ENCODE measurements at places on chromosomes 5 and 9.

DNA sequence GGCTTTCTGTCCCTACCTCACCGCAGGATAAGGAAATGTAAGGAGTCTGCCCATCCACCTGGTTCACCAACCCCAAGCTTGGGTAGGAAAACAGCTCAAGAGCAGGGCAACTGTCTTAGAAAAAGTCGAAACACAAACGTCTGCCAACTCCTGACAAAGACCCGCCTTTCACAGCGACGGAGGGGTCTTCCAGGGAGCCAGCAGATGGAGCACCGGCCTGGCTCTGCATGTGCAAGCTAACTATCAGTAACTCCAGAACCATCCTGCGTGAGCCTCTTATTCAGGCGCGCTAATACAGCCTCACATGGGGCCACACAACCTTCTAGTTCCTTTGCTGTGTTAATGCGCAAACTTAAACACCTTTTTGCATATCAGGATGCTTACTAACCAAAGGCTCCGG is 26.9 kb downstream of the CAMSAP1 start:
- DNase-seq: no peak

GRCh38 chr5:141488591-141489561 is at the start of gene PCDHGC5:
Gene PCDHGC5, plus strand, starts transcription at chr5:141489081. Its CDS starts 160 bp downstream, at chr5:141489241.
- no peak for DNase-seq

DNA sequence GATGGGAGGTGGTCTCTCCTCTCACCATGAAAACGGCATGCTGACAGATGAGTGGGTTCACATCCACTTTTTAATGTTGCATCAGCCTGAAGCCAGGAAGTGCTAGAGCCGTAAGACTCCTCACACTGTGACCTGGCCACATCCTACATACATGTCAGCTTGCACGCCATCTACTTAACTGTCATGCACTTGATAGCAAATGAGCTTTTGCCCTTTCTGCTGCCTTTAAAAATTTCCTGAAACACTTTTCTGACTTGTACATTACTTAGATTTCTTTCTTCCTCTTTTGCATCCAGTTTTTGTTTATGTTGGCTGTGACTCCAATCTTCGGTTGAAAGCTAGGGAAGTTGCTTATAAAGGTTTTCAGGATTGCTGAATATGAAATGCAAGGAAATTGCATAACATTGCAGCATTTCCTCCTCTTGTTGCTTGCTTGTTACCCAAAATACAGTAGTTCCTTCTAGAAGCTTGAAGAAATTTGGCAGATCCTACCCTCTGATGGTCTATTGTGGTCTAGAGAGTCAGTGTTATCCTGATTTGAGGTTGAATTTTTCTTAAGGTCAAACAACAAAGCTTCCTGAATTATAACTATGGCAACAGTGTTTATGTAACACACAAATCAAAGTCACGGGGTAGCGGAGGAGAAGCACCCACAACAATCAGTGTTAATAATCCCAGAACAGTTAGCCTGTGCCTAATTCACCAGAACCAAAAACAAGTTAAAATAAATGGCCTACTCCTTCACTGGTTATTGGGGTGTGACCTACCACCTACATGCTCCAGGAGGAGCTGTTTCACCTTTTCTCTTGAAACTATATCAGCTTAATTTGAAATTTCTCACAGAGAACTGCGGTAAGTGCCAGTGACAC is 232.5 kb downstream of the ARHGAP26 start:
- peak; percentile 86 for DNase-seq

DNA sequence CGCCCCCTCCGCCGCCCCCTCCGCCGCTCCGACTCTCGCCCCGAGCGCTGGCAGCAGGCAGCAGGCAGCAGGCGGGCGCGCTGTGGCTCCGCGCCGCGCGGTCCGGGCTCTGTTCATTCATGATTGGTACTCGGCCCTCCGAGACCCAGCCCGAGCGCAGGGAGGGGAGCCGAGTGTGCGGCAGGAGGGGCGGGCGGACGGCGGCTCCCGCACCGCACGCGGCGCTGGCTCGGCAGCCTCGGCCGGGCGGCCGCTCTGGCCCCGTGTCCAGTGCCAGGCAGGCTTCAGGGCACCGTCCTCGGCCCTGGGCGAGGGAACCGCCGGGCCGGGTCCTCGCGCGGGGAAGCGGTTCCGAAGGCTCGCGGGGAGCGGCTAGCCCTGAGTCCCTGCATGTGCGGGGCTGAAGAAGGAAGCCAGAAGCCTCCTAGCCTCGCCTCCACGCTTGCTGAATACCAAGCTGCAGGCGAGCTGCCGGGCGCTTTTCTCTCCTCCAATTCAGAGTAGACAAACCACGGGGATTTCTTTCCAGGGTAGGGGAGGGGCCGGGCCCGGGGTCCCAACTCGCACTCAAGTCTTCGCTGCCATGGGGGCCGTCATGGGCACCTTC is at the start of gene KCNIP1:
KCNIP1 (plus strand) TSS at position 31 of the 607 bp plus-strand sequence.
- no peak for DNase-seq

GRCh38 chr5:111138096-111138495 is 45.9 kb downstream of the WDR36 start:
- DNase-seq: no peak

DNA sequence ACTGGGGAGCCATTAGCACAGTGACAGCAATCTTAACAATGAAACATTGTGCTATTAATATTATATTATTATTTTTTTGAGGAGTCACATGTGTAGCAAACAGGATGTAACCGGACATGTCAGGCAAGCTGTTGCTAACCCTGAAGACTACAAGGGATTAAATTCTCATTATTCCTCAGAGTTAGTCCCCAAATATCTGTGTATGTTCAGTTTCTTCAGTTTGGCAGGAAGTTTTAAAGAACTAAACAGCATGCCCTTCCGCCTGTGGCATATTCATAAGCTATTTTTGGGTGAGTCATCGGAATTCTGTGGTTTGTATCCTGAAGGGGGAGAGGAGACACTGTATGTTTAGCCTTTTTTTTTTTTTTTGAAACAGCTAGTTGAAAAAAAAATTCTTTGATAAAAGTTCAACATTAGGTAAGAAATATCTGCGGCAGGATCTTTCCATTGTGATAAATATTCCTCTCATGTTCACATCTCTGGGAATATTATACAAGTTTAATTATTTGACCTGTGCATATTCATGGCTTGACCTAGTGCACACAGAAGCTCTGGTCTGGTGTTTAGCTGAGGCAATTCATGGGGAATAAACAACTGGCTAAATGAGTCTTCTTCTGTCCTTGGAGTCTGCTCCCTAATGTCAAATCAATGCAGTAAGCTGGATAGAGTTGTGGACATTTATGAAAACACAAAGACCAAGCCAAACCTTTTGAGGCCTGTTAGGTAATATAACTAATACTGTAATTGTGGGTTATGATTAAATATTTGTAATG is 202.7 kb upstream of the CDKN2B start:
- no peak for DNase-seq

GRCh38 chr5:134128648-134128995 is 14.1 kb downstream of the TCF7 start:
- DNase-seq: no peak

DNA sequence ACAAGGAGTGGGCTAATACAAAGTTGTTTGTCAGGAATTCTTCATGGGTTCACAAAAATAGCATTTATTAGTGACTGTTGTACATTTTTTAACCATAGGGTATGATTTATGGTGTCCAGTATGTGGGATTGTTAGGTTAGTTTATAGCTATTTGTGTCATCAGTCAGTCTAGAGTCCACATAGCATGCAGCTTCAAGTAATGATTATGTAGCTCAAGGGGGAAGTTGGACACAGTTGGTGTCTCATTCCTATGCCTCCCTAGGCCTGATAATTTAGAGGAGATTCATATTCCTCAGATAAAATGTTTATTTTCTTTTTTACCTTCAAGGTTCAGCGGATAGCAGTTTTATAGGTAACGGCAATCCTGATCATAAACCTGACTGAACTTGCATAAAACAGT is 153.8 kb downstream of the OXCT1 start:
- DNase-seq: no peak

DNA sequence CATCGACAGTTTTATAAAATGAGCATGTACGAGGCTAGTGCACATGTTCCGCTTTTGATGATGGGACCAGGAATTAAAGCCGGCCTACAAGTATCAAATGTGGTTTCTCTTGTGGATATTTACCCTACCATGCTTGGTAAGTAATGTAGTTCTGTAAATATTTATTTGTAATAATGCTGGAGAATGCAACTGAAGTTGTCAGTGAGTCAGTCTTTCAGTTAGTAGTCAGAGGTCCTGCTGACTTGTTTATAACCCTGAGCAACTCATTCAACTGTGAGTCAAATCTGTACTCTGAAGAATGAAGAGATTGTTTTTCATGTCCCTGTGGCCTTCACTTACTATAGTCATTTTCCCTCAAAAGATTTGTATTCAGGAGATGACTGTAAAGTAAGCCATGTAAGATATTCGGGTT is 28.4 kb upstream of the GPR150 start:
- DNase-seq: peak; percentile 19

DNA sequence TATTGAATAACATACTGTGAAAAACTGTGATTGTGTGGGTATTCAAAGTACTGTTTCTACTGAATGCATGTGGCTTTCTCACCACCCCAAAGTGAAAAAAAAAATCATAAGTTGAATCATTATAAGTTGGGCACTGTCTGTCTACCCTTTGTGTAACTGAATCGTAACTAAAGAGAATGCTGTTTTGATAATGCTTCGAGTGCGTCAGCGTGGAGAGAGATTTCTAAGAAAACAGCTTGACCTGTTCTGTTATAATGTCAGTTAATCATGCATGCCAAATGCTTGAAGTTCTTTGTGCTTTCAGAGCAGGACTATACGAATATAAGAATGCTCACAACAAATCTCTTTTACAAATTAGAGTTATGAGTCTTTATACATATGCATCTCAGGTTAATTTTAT is 148.8 kb upstream of the SGCD start:
- no peak for DNase-seq

DNA sequence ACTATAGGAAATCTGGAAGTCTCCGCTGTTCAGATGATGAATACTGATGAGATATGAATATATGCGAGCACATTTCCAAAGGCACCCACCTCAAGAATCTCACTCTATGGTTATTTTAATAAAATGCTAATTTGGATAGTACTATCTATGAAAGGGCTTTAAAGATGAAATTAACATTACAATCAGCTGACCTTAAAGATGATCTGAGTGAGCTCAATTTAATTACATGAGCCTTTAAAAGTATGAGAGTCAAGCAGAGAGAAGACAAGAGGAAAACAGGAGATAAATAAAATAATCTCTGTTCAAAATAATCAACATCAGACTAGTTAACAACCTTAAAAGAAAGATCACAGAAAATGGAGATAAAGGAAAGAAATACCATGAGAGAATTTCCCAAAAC is 474.1 kb upstream of the TUSC1 start:
- DNase-seq: no peak

GRCh38 chr5:168990679-168991078 is 310.3 kb downstream of the SLIT3 start:
- DNase-seq: no peak

GRCh38 chr5:15573590-15573989 is 73.6 kb downstream of the FBXL7 start:
- no peak for DNase-seq

DNA sequence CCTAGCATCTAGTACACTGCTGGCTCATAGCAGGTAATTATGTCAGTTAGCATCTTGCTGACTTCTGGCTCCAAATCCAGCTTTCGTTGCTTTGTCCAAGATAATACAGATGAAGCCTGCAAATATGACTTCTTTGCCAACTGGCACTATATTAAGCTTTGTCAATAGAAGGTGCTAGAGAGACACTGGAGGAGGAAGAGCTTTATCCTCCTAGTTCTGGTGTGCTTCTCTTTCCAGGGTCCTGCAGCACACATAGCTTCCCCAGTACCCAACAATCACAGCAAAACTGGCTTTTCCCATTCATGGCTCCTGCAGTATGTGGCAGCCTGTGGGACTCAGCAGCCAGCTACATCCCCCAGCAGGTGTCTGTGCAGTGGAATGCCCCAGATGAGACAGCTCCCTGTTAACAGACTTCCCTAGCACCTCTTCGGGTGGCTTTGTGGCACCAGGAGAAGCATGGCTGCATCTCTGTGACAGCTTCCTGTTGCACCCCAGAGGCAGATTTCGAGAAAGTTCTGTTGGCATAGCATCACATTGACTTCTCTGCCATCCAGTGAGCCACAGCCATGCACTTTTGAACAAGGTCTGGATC is 147.8 kb downstream of the OXCT1 start:
- DNase-seq: no peak

DNA sequence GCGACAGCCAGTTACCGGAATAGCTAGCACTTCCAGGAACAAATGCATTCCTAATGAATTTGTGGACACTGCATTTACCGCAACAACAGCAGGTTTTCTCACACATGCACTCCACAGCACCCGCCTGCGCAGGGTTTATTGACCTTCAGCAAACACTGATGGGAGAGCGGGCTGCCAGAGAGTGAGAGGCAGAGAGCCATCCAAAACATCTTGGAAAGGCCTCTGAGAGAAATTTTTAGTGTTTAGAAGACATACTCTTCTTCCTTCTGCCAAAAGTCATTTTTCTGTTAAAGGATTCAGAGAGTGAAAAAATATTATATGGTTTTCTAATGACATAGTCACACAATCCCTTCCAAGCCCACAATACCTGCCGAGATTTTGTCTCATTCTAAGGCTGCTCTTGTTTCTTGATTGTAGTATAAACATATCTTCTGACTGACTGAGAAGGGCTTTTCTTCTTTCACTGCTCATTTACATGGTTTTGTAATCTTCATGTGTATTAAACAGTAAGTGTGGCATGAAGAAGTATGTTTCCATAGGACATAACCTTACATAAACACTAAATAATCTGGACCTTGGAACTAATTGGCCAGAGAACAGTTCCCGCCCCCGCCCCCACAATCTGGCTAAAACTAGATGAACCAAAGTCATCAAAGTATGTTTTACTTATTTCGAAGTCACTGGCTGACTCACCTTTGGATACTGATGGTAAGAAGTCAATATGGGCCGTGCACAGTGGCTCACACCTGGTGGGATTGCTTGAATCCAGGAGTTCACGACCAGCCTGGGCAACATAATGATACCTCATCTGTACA is 432.5 kb upstream of the MEF2C start:
- no peak for DNase-seq

GRCh38 chr9:92499701-92500100 is 17.4 kb upstream of the ASPN start:
- DNase-seq: no peak

DNA sequence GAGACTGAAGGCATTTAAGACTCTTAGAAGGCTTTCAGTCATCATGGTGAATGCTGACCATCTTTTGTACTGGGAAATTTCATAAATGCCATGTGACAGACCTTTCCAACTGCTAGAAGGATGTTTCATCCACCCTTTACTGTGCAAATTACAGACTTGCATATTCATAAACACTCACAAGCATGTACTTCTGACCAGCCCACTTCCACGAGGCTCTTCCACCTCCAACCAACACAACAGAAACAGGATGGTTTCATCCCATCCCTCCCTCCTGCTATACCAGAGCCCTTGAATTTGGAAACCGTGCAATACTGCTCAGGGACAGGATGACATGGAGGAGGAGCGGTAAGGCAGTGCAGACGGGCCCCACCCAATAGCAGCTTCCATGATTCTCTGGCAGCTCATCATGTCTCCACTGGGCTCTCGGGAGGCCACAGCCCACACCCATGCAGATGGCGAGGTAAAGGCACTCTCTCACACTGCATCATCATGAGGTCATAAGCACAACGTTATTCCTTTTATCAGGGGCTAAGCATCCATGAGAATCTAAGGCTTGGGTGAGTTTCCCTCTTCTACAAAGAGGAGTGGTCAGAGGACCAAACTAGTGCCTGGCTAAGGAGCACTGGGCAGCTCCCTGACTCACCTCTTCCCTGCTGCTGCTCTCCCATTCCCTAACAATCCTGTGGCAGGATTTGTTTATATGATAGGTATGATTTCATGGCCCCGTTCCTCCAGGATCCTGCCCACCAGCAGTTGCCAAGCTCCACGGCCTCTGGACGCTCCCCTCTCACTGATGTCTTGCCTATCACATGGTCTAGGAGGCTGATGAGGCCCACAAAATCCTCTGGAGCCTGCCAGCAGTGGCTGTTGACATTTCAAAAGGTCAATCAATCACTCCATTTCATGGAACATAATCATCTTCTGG is 94.4 kb upstream of the FSTL4 start:
- DNase-seq: no peak
